ENCODE measurements at places on chromosomes 2 and 18.
A peak's percentile ranks its signal among the peaks of the same experiment; 100 is the strongest.

DNA sequence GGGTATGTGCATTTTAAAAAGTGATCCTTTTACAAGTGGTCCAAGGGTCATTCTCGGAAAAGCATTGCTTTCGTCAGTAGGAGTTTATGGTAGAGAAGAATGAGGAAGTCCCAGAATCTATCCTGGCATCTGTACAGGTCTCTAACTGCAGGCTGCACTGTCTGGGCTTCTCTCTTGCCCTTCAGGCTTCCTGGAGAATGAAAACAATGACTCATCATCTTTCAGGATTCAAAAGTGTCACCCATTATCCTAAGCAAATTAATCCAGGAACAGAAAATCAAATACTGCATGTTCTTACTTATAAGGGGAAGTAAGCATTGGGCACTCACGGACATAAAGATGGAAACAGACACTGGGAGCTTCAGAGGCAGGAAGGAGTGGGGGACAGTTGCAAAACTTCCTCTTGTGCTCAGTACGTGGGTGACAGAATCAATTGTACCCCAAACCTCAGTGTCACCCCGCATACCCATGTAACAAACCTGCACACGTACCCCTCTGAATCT lies 60.2 kb upstream of the TXNDC2 start:
- peak; percentile 50 for DNase-seq

DNA sequence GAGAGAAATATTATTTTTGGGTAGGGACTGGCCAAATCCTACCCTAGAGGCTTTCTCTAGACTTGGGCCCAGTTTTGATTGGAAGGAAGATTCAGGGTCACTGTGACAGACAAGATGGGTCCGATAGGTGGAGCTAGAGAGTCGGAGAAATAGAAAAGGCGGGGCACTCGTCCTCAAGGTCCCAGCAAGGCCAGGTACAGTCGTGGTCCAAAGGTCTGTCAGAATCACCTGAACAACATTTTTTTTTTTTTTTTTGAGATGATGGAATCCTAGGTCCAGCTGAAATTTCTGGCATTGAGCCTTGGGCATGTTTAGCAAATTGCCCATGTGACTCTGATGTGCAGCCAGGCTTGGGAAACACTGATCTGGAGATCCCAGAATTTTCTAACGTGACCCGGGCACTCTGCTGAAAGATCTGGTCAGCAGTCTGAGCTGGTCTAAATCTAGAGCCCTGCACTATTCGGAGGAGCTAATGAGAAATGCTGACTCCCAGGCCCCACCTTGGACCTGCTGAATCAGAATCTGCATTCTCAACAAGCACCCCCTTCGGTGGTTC lies 23.0 kb upstream of the NTSR2 start:
- DNase-seq = peak; percentile 71

DNA sequence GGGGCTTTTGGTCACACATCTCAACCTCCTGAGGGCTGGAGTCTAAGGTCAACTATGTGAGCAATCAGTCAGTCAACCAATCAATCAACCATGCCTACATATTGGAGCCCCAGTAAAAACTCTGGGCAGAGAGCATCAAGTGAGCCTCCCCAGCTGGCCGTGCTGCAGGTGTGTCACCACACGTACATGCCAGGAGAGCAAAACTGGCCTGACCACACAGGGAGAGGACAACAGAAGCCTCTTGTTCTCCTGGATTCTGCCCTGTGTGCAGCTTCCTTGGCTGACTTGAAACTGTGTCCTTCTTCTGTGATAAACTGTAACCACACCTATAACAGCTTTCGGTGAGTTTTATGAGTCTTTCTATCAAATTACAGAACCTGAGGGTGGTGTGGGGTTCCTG lies 25.9 kb downstream of the GPR35 start:
- DNase-seq = peak; percentile 9

DNA sequence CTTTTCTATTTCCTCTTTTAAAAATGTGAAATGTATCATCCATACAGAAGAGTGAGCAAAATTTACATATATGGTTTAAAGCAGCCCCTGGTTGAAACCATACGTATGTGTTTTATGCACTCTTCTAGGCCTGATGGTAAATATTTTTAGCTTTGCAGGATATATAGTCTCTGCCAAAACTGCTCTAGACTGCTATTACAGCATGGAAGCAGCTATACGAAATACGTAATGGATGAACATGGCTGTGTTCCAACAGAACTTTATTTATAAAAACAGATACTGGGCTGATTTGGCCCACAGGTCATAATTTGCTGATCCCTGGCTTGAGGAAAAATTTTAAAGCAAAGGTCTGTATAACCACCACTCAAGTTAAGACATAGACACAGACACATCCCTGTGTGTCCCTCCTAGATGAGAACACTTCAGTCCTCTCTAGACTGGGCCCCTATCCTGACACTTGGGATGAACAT lies 42.5 kb upstream of the ATP8B1 start:
- no peak for DNase-seq

DNA sequence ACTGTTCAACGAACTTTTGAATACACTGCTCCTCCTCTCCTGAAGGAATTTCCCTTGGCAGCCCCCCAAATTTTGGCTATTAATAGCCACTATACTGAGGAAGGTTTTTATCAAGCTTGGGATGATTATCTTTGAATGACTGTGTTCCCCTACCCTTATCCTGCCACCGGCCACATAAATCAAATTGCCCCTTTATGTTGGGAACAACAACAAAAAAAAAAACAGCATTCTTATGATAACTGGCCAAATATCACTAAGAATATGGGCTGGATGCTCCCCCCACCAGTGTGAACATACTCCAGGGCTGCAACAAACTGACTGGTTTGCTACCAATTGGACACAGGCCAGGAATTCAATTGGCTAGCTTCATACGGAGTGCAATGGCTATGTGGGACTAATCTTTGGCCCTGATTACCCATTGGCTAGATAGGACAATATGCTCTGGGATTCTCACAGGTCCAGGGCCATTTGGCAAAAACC lies 20.6 kb downstream of the DUSP11 start:
- no peak for DNase-seq

GRCh38 chr2:24365826-24366225 lies 5.5 kb upstream of the ITSN2 start:
- DNase-seq = no peak

- DNase-seq = no peak
Measured at GRCh38 chr2:96115631-96116423, 544 bp downstream of the ADRA2B start.

GRCh38 chr2:206611191-206611590 lies 31.1 kb upstream of the FAM237A start:
- no peak for DNase-seq

- no peak for DNase-seq
Measured at GRCh38 chr2:121501554-121501953, 29.1 kb upstream of the RNU4ATAC start.

GRCh38 chr2:100321179-100321865 lies 979 bp downstream of the LONRF2 start:
- no peak for DNase-seq

- no peak for DNase-seq
Measured at GRCh38 chr2:144708626-144709025, 188.7 kb upstream of the ZEB2 start.

Data from SW480 (cell line).